Activated B cell treated with CpG ODN at 0.5 μM for 24 hours (primary cell): ENCODE measurements at places on chromosomes 3 and 15. TPM values are rescaled to one million over a fixed set of nuclear protein-coding genes. Genes with fewer than 3 reads are reported as not detected.

DNA sequence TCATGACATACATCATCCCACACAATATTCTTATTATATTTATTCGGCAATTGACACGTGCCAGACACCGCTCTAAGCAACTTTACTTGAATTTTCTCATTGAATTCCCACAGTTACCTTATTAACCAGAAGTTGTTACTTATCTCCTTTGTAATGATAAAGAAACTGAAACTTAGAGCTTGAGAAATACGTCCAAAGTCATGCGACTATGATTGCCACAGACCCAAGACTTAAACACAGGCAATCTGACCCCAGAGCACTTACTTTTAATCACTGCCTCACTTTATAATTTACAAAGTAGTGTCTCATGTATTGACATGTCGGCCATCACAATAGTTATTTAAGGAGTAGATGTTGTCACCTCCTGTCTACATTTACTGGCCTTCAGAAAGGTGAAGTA is 64.7 kb downstream of the ATP13A4 start:
- DNase-seq, result no peak

GRCh38 chr15:24761704-24762302 is 86.2 kb downstream of the NPAP1 start:
- DNase-seq, result no peak

- DNase-seq, result no peak
Measured at GRCh38 chr3:144482876-144483275, 511.3 kb downstream of the DIPK2A start.

- DNase-seq, result no peak
Measured at GRCh38 chr3:182908471-182908870, 71.9 kb downstream of the DCUN1D1 start.

DNA sequence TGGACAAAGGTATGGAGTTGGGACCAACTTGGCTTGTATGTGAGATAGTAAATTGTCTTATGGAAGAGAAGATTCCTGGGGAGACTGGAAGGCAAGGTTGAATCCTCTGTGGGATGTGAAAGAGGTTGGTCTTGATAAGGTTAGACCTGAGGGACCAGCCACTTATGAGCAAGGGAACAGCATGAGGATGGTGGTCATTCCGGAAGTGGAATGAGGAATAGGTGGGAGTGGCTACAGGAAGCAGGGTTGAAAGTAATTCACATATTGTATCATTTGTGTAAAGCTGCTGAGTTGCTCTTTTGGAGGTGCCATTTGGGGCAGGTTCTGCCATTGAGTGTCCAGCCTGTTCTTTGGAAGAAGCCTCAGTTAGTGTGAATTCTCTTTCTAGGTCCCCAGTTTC is 13.2 kb downstream of the USP13 start:
- no peak for DNase-seq

DNA sequence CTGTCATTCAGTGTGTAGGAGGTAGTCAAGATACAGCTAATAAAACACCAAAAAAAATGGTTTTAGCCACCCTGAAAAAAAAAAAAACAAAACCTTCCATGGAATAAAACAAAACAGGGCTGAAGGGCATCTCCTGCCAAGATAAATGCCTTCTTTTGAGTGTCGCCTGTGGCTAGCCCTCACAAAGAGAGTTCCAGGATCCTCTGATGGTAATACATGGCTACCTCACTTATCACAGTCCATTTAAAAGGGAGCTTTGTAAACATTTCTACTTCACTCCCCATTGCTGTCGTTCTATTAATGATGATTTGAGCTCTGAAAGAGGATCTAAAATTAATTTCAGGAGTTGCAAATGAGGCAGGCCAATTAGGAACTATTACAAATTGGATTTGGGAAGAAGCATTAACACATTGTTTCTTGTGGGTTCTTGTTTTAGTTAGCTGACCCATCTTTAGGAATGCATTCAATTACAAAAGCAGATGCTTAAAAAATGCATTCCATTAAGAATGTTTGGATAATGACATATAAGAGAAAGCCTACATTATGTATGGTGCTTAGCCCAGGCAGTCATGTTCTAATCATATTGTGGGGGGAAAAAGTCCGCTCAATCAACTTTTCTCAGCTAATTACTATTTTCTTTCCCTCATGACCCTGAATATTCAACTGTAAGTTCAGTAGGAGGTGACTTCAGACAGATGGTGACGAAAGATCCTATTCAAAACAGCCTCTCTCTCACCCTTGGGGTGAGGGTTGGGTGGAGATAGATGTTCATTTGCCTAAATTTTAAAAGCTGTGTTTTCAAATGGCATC is 255.1 kb upstream of the WNT5A start:
- DNase-seq, result no peak

GRCh38 chr3:116112696-116113095 is 332.6 kb downstream of the LSAMP start:
- DNase-seq, result no peak

- DNase-seq, result no peak
Measured at GRCh38 chr3:24476871-24477656, 17.6 kb downstream of the THRB start.

Gene FOXL2
- not detected in 2 replicates for total RNA-seq

Gene HAUS2
- total RNA-seq, result 18.2 and 20.8 TPM in 2 replicates

Gene PGBD4
- total RNA-seq, result 4.8 and 5.3 TPM in 2 replicates

Gene GOLGA6L7
- total RNA-seq, result not detected in 2 replicates

Gene PRICKLE2
- 0.33 and 1.2 TPM in 2 replicates for total RNA-seq

Gene FANCD2OS
- not detected in 2 replicates for total RNA-seq

Gene PLIN1
- 0.27 and 0.71 TPM in 2 replicates for total RNA-seq
